Activated T-helper 2 cell treated with anti-CD3 and anti-CD28 coated beads, Interferon-gamma antibody, Interleukin-2, Interleukin-4, amounts not matched to agents 10 μg/mL and 5 μg/mL and 100 μg/mL, durations not matched to agents 14 hours and 24 hours and 36 hours (primary cell): ENCODE measurements at places on chromosomes 4 and X.

- no peak overlapping the region for H3K4me3 ChIP-seq
- no peak overlapping the region for H3K27ac ChIP-seq
- no peak for DNase-seq
- H3K4me1 ChIP-seq = no peaks in the 10 kb centered on the region
- no peaks in the 10 kb centered on the region for H3K27me3 ChIP-seq
These were observed 236.9 kb downstream of the AR start for GRCh38 chrX:67780694-67781109.

DNA sequence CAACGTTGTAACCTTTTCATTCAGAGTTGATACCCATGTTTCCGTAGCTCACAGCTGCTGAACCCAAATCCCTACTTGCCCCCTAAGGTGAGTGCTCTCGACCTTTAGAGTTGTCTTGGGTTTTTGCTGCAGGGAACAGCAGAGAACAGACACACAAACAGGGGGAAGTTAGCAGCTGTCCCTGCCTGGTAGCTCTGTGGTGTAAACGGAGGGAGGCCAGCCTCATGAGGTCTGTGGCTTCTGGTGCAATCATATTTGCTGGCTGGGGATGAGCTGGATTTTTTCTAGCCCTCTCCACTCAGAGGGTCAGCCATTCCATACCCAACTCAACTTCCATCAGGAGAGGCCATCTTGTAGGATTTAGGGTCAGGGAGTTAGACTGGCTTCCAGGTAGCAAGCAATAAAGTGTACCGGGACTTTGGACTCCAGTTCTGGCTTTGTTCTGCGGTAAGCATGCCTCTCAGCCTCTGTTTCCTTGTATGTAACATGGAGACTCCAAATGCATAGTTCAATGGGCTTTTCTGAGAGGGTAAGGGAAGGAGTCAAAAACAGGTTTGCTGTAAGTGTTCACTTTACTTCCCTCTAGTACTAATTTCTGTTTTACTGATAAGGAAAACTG is 218.9 kb downstream of the MID1IP1 start:
- no peaks in the 10 kb centered on the region for H3K36me3 ChIP-seq
- no peaks in the 10 kb centered on the region for H3K4me1 ChIP-seq
- no peak for DNase-seq
- peaks cover 1% of the 10 kb centered on the region for H3K27me3 ChIP-seq

DNA sequence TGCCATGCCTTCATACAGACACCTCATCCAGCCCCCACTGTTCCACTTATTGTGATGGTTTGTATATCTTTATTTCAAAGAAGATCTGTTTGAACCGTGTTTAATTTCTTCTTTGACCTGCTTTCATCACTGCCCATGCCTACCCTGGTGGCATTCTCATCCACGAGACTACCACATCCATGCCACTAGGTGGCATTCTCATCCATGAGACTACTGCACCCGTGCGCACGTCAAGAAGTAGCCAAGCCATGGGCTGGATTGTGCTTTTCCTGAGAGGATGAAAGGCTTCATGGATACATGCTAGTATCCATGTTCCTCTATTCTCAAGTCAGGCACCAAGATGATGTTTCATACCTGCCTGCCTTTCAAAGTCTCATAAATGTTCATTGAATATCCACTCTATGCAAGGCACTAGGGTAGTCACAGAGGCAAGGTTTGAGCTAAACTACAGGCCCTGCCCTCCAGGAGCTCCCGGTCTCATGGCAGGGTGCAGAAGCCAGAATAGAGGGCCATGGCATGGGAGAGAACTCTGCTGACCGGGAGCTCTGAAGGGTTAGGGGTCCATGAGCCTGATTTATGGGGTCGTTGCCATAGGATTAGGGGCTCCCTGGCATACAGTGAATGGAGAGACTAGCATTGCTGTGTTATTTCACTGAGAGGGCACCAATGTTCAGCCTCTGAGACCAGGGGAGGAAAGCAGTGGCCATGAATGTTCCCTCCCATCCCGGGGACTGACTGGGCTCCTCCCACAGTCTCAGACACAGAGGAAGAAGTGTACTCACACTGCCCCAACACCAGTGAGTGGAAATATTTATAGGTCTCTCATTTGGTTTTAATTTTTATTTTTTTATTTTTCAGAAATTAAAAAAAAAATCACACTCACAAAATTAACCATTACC is 24.8 kb upstream of the EOLA2 start:
- peaks cover 23% of the 10 kb centered on the region for H3K36me3 ChIP-seq
- H3K4me3 ChIP-seq = no peak overlapping the region
- no peaks in the 10 kb centered on the region for H3K27me3 ChIP-seq

GRCh38 chr4:11497212-11497806 is 68.6 kb upstream of the HS3ST1 start:
- H3K27me3 ChIP-seq = peaks cover 6% of the 10 kb centered on the region
- no peaks in the 10 kb centered on the region for H3K36me3 ChIP-seq
- H3K27ac ChIP-seq = peak overlapping the region; percentile 67
- H3K4me1 ChIP-seq = peaks cover 24% of the 10 kb centered on the region

DNA sequence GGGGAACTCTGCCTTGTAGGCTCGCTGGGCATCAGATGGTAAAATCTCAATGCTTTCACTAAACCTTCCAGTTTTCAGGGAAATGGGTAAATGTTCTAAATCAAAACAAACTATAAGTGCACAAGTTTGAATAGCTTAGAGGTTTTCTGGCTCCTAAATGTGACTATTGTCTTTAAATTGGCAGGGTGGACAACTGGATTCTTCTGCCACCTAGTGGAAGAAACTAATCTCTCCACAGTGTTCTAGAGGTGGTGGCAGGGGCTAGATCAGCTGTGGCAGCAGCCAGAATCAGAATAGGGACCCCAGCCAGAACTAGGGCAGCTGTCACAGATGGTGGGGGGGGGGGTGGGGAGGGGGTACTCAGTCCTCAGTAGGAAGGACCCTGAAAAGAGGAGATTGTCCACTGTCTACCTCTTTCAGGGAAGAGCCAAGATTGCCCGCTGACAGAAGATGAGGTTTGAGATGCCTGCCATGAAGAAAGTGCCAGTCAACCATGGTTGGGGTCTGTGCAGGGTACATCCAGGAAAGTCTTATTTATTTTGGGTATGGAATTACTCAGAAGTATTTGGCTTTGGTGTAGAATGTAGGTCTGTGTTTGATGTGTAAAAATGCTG is 201.4 kb downstream of the CCNG2 start:
- no peak overlapping the region for H3K27ac ChIP-seq
- no peak overlapping the region for H3K4me3 ChIP-seq
- H3K4me1 ChIP-seq = no peaks in the 10 kb centered on the region
- no peak for DNase-seq
- peaks cover 3% of the 10 kb centered on the region for H3K27me3 ChIP-seq

GRCh38 chrX:64202808-64203325 is 2.6 kb downstream of the AMER1 start:
- H3K36me3 ChIP-seq = no peaks in the 10 kb centered on the region
- DNase-seq = no peak
- H3K27me3 ChIP-seq = no peaks in the 10 kb centered on the region

DNA sequence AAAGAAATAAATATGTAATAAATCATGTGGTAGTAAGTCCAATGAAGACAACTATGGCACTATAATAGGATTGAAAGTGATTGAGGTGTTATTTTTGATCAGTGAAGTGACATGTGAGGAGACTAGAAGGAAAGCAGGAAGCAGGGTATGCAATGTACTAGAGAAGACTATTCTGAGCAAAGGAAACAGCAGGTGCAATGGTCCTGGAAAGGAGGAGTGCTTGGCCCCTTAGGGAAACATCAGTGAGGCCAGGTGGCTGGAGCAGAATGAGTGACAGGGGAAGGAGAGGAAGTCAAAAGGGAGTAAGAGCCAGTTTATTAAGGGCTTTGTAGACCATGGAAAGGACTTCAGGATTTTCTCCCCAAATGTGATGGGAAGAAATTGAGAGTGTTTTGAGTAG is 207.6 kb upstream of the HCCS start:
- no peaks in the 10 kb centered on the region for H3K36me3 ChIP-seq
- H3K4me3 ChIP-seq = no peak overlapping the region
- no peaks in the 10 kb centered on the region for H3K4me1 ChIP-seq

GRCh38 chr4:185283723-185284122 is 74.3 kb downstream of the SNX25 start:
- no peaks in the 10 kb centered on the region for H3K27me3 ChIP-seq
- H3K4me3 ChIP-seq = no peak overlapping the region
- H3K4me1 ChIP-seq = peaks cover 30% of the 10 kb centered on the region
- DNase-seq = no peak

DNA sequence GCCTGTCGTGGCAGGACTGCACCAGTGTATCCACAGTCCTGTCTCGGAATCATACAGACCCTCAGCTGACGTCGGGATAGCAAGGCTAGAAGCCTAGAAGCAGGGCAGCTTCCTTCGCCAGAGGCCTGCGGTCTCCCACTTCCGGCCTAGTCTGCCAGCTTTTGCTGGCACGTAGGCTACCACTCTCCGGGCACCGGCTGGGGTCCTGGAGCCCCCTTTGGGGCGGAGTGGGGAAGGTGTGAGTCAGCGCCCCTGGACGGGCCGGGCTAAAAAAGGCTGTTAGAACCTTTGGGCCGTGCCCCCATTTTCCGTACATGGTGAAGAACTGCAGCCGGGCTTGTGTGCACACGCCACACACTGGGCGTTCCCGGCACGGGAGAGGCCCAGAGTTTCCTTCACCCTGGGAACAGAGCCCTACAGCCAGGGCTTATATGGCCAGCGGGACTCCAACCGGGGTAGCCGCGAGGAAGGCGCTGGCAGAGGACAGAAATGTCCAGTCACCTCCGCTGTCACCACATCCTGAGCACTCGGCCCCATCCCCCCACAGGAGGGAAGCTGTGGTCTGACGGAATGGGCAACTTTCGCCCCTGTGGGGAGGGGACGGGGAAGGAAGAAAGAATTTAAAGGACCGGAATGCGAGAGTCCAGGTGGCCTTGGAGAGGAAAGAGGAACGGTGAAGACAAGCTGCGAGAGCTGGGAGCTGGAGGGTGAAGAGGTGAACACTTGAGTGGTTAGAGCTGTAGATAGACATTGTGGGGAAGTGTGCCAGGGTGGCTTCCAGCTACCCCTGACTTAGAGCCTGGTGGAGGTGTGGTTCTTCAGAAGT is 4.6 kb downstream of the MAGIX start:
- peak; percentile 49 for DNase-seq
- peaks cover 24% of the 10 kb centered on the region for H3K4me1 ChIP-seq
- H3K27me3 ChIP-seq = no peaks in the 10 kb centered on the region
- H3K36me3 ChIP-seq = no peaks in the 10 kb centered on the region

DNA sequence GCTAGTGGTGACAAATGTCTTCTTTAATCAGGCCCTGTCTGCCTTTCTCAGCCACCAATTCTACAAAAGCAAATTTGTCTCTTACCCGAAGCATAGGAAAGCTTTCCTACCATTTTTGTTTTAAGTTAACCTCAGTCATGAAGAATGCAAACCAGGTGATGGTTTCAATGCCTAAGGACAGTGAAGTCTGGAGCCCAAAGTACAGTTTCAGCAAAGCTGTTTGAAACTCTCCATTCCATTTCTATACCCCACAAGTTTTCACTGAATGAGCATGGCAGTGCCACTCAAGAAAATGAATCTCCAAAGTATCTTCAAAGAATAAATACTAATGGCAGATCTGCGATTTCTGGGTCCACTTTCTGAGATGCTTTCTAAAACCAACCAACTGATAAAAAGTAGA is 23.9 kb downstream of the SRD5A3 start:
- H3K4me3 ChIP-seq = no peak overlapping the region
- H3K27me3 ChIP-seq = no peaks in the 10 kb centered on the region
- no peak overlapping the region for H3K27ac ChIP-seq
- no peaks in the 10 kb centered on the region for H3K4me1 ChIP-seq
- H3K36me3 ChIP-seq = peaks cover 6% of the 10 kb centered on the region

DNA sequence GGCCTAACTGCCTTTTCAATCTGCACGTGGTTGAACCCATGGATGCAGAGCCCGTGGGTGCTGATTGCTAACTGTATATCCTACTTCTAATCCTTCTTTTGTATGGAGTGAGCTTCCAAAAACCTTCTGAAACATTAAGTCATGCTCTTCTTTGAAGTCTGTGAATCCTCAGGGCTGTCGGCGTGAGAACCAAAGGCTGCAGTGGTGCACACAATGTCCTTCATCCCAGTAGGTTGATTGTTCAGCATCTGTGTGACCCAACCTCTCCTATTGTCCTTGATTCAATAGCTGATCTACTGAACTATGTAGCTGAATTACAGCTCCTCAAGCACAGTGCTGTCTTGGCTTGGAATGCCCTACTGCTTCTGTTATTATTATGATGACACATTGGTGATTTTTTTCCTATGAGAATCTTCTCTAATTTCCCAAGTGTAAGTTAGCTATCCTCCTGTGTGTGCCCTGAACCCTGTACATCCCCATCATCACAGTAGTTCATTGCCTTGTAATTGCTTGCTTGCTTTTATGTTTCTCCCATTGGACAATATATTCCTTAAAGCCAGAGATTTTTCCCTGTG is 294.6 kb downstream of the TRIML1 start:
- H3K36me3 ChIP-seq = no peaks in the 10 kb centered on the region
- no peaks in the 10 kb centered on the region for H3K4me1 ChIP-seq
- DNase-seq = no peak
- no peaks in the 10 kb centered on the region for H3K27me3 ChIP-seq

GRCh38 chr4:183321079-183321478 is 1.0 kb upstream of the CLDN22 start:
- H3K4me3 ChIP-seq = no peak overlapping the region
- no peak overlapping the region for H3K27ac ChIP-seq
- no peaks in the 10 kb centered on the region for H3K36me3 ChIP-seq
- no peak for DNase-seq
- H3K4me1 ChIP-seq = no peaks in the 10 kb centered on the region

DNA sequence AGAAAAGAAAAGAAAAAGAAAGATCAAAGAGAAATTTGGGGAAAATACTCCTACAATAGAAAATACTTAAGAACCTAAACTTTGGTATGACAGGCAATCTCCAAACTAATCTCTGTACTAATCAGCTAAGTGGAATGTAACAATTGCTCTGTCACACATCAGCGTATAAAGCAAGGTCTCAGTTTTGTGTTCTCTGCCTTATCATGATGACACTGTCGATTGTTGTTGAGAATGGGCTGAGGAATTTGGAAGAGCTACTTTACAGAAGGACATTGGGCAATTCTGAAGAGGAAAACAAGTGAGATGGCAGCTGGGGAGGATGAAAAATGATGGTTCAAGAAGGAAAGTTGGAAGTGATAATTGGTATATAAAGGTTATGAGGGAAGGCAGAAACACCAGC is 486.0 kb upstream of the HTR2C start:
- H3K36me3 ChIP-seq = no peaks in the 10 kb centered on the region
- no peak overlapping the region for H3K4me3 ChIP-seq
- no peaks in the 10 kb centered on the region for H3K4me1 ChIP-seq

GRCh38 chr4:4857809-4858508 is 1.5 kb upstream of the MSX1 start:
- H3K27me3 ChIP-seq = peaks cover 73% of the 10 kb centered on the region
- no peak for DNase-seq
- no peaks in the 10 kb centered on the region for H3K36me3 ChIP-seq
- no peak overlapping the region for H3K27ac ChIP-seq
- H3K4me1 ChIP-seq = peaks cover 14% of the 10 kb centered on the region
- H3K4me3 ChIP-seq = no peak overlapping the region

GRCh38 chrX:55011294-55011693 is 11.1 kb downstream of the APEX2 start:
- H3K4me3 ChIP-seq = no peak overlapping the region
- DNase-seq = no peak
- no peaks in the 10 kb centered on the region for H3K27me3 ChIP-seq
- H3K4me1 ChIP-seq = peaks cover 5% of the 10 kb centered on the region
